ENCODE measurements at places on chromosomes 1 and 21.

- no peak for DNase-seq
Observed at GRCh38 chr21:34914239-34914638, 134.9 kb downstream of the RUNX1 start.

- DNase-seq: no peak
Observed at GRCh38 chr1:81377406-81377805, 423.3 kb upstream of the ADGRL2 start.

DNA sequence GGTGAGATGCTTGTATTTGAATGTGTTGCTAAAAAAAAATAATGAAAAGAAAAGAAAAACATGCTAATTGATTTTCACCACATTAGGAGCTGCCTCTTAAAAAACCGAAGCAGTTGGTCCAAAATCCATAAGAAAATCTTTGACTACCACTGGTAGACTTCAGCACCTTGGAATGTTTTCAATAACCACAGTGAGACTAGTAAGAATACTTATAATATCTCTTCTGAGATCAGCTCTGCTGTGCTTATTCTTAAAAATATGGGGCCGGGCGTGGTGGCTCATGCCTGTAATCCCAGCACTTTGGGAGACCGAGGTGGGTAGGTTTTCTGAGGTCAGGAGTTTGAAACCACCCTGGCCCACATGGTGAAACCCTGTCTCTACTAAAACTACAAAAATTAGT is 15.1 kb downstream of the NFYC start:
- DNase-seq: no peak

GRCh38 chr1:121483961-121484424 is 299.2 kb downstream of the SRGAP2C start:
- DNase-seq: peak; percentile 5

GRCh38 chr1:211641044-211641800 is 34.2 kb downstream of the NEK2 start:
- DNase-seq: no peak

- DNase-seq: no peak
Observed at GRCh38 chr1:206455289-206455665, 15.0 kb upstream of the IKBKE start.

GRCh38 chr1:241048622-241049021 is 308.4 kb downstream of the RGS7 start:
- no peak for DNase-seq

GRCh38 chr1:175900171-175900570 is 156.8 kb upstream of the TNR start:
- no peak for DNase-seq

DNA sequence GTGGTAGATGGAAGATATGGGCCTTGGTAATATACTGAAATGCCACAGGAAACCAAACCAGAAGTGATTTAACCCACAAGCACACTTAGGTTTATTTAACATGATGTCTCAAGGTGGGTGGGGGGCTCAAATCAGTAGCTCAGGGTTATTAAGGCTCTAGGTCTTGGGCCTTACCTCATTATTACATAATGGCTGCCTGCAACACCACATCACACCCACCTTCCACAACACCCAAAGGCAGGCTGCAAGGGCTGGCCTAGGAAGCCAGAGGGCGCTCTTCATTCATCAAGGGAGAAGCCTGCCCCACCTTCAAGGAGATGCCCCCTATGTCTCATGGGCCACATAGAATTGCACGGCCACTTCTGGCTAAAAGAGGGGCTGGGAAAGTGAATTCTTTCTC is 6.0 kb downstream of the TFF1 start:
- DNase-seq: no peak

- DNase-seq: no peak
Observed at GRCh38 chr1:179876300-179876715, 1.3 kb downstream of the TOR1AIP2 start.

GRCh38 chr21:45381036-45381787 is 23.8 kb upstream of the COL18A1 start:
- DNase-seq: no peak

- no peak for DNase-seq
Observed at GRCh38 chr1:69122373-69122772, 445.3 kb upstream of the LRRC7 start.

- DNase-seq: no peak
Observed at GRCh38 chr1:29431138-29431537, 194.8 kb downstream of the PTPRU start.

- no peak for DNase-seq
Observed at GRCh38 chr1:221276896-221277409, 397.7 kb downstream of the HLX start.

All from Ammon's horn (tissue), 1 donor.